ENCODE measurements at places on chromosomes 16 and 17.

- no peak for DNase-seq
Observed at GRCh38 chr17:73546114-73546513, 98.1 kb downstream of the SDK2 start.

DNA sequence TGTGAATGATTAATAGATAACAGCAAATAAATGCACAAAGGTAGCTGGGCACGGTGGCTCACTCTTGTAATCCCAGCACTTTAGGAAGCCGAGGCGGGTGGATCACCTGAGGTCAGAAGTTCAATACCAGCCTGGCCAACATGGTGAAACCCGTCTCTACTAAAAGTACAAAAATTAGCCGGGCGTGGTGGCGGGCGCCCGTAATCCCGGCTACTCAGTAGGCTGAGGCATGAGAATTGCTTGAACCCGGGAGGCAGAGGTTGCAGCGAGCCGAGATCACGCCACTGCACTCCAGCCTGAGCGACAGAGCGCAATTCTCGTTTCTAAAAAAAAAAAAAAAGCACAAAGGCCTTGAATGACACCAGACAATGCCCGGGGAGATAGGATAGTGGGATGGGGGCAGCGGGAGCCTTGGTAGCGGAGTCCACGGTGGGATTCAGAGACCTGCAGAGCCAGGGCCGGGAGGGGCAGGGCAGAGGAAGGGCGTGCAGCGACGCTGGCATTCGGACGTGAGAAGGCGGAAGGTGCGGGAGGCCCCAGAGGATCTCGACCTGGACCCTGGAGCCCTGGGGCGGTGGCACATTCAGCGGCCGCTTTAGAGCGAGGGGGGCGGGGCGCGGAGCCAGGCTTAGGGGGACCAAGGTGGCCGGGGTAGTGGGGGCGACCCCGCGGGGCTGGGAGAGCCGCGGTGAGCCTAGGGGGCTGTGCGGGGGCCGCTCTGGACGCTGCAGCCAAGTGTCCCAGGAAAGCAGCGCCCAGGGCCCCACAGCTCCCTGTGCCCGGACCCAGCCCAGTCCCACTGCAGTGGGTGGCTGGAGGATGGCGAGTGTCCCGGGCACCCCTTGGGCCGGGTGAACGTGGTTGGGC is 999 bp upstream of the FLYWCH2 start:
- DNase-seq = no peak

GRCh38 chr17:47996201-47996600 is 25.3 kb downstream of the CDK5RAP3 start:
- no peak for DNase-seq

DNA sequence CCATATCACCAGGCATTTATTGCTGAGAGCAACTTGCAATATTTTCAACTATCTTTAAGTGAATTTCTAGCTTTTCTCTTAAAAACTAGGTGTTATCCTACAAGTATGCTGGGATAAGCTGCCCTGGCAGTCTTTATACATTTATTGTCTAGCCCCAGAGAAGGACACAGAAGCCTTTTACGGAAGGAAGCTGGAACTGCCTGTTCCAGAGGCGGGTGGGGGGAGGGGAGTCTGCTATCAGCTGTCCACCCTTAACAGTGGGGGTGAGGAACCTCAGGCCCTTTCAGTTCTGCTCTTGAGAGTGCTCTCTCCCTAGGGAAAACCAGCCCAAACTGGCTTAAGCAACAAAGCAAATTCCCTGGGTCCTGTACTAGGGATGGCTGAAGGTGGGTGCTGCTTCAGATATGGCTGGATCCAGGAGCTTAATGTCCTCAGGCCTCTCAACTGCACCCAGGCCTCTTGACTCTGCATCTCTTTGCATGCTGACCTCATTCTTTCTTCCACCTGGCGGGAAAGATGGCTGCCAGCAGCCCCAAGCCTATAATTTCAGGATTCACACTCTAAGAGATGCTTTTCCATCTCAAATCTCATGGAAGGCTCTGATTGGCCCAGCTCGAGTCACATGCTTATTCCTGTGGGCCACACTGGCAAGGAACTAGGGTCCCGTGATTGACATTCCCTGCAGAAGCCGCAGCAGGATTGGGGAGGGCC is 16.6 kb downstream of the NAGPA start:
- DNase-seq = no peak

GRCh38 chr16:74867281-74867849 is 92.7 kb upstream of the FA2H start:
- DNase-seq = no peak

GRCh38 chr16:63457869-63458268 is 1421.6 kb upstream of the CDH8 start:
- no peak for DNase-seq

- DNase-seq = no peak
Observed at GRCh38 chr16:64751906-64752305, 370.0 kb downstream of the CDH11 start.

- no peak for DNase-seq
Observed at GRCh38 chr17:82366749-82367148, 4.8 kb upstream of the UTS2R start.

- no peak for DNase-seq
Observed at GRCh38 chr16:58025351-58026138, at the start of gene MMP15. Gene MMP15, plus strand, starts transcription at chr16:58025754. Its CDS starts 597 bp downstream, at chr16:58026351.

GRCh38 chr16:84825896-84826557 is 6.2 kb downstream of the CRISPLD2 start:
- DNase-seq = no peak

GRCh38 chr16:30398661-30399434 is 3.6 kb downstream of the ZNF48 start:
- DNase-seq = no peak

Data from tibial nerve (tissue), 4 donors.